ENCODE measurements at places on chromosomes 16 and 17.

DNA sequence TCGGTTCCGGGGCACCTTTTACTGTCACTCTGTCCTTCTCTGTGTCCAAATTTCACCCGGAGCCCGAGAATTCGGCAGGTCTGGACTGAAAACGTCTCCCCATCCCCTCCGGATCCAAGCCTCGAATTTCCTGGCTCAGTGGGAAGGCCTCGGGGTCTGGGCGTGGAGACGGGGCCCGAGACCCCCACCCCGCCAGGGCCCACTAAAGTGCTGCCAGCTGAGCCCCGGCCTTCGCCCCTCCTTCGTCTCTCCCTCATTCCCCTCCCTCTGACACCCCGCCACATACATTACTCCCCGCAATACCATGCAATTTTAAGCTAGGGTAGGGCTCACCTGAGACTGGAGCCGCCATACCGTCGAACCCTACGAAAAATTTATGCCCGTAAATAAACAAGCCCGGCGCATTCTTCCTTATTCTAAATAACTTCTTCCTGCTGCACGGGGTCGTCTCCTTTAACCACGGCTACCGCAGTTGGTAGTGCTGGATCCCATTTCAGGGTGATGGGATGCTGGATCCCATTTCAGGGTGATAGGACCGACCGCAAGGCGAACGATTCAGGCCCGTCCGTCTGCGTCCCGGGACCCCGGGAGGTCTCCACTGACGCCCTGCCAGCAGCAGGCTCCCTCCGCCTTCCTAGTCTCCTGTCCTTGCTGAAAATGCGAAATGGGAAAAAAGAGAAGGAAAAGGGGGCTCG, 4.4 kb upstream of the OR1F1 start:
- DNase-seq: no peak

- DNase-seq: no peak
These were observed 136.1 kb upstream of the PLCG2 start for GRCh38 chr16:81642943-81643342.

- DNase-seq: no peak
These were observed 3.4 kb downstream of the ALDOA start for GRCh38 chr16:30068750-30069610.

GRCh38 chr17:4806456-4806776, 536 bp upstream of the PLD2 start:
- no peak for DNase-seq

DNA sequence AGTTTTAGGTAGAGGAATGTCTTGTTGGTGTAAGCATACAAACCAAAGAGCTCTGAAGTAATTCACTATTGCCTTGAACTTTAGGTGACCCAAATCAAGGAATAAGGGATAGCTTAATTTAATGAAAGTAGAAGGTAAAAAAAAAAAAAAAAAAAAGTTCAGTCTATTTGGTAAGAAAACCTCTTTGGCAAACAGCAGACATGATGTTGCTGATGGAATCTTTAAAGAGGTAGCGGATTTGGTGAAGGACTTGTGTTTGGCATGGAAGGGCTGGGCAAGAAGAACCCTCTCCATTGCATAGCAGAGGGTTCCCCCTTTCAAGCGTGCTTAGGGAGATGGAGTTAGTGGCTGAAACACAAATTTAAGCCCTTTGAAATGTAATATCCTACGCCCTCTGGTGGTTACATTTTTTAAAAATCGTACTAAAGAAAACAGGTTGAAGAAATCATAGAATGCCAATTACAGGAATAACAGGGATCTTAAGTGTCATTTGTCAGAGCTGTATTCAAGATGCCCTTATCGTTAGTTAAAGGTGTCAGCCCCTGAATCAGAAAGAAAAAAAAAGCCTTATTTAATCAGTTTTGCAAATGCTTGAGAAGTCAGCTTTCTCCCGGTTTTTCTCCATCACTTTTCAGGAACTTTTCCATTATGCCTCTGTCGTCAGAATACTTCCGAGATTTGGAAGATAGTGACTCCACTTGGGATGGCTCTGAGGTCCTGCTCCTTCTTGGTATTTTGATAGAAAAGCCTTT, 383.1 kb downstream of the KCNJ2 start:
- DNase-seq: peak; percentile 4

Measured in amygdala (tissue), 56 donors.